ENCODE measurements at places on chromosomes 6 and 20. TPM values are rescaled to one million over a fixed set of nuclear protein-coding genes. Genes with fewer than 3 reads are reported as not detected.

GGTLC1 gene
- total RNA-seq = not detected

GABRR2 gene
- total RNA-seq = 1.2 TPM

ADGB gene
- total RNA-seq = not detected

CD24 gene
- not detected for total RNA-seq

DZANK1 gene
- total RNA-seq = 3.0 TPM

ATP9A gene
- total RNA-seq = 1.0 TPM

PROKR2 gene
- total RNA-seq = not detected

SPDEF gene
- total RNA-seq = not detected

CD164 gene
- total RNA-seq = 231 TPM

ID4 gene
- total RNA-seq = not detected

CEBPB gene
- total RNA-seq = 34.3 TPM

GFRA4 gene
- total RNA-seq = not detected

NNAT gene
- total RNA-seq = not detected

SPATA25 gene
- total RNA-seq = 2.8 TPM

VGLL2 gene
- total RNA-seq = not detected

MAFB gene
- 2.2 TPM for total RNA-seq

OPRM1 gene
- total RNA-seq = not detected

CST2 gene
- not detected for total RNA-seq

- no peak overlapping the region for H3K27ac ChIP-seq
- no peak for DNase-seq
- no peaks in the 10 kb centered on the region for H3K4me1 ChIP-seq
Observed at GRCh38 chr20:61772828-61773631, 292.7 kb downstream of the TAF4 start.

- H3K27me3 ChIP-seq = no peaks in the 10 kb centered on the region
- H3K27ac ChIP-seq = peak overlapping the region; percentile 26
- H3K4me1 ChIP-seq = peaks cover 8% of the 10 kb centered on the region
Observed at GRCh38 chr6:156167625-156168071, 609.5 kb upstream of the ARID1B start.

DNA sequence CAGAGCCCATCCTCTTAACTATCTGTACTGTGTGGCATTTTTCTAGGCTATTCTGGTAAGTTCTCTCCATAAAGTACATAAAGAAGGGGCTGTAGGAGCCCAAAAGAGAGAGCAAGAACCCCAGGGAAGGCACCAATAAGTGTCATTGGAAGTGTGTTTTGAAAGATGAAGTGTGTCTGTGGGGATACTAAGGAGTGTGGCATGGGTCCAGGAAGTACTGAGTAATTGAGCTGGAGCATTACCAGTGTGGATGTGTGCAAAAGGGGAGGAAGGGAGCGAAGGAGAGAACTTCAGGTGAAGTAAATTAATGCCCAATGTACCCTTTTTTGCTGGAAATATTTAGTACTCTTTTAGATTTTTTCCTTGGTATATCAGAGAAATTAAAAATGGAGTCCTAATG, 63.9 kb downstream of the KCNS1 start:
- DNase-seq = no peak
- no peaks in the 10 kb centered on the region for H3K27me3 ChIP-seq

DNA sequence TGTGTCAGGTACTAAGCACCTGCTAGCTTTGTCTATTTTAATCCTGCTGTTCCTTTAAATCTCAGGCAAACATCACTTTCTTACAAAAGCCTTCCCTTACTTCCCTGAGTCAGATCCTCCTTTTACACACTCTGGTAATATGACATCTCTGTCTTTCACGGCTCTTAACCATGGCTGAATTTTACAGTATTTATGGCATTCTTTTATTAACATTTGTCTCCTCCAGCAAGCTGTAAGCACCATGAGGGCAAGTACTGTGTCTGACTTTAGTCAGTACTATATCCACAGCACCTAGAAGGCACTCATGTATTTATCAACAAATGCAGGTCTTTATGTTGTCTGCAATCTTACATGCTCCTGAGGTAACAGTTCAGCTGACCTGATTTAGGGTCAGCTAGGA, 33.7 kb upstream of the HBS1L start:
- no peaks in the 10 kb centered on the region for H3K27me3 ChIP-seq
- H3K27ac ChIP-seq = peak overlapping the region; percentile 27
- DNase-seq = no peak
- no peak overlapping the region for H3K4me3 ChIP-seq
- H3K4me1 ChIP-seq = peaks cover 52% of the 10 kb centered on the region

- no peak overlapping the region for H3K27ac ChIP-seq
- H3K4me1 ChIP-seq = no peaks in the 10 kb centered on the region
- H3K4me3 ChIP-seq = no peak overlapping the region
- H3K36me3 ChIP-seq = no peaks in the 10 kb centered on the region
- no peaks in the 10 kb centered on the region for H3K27me3 ChIP-seq
Observed at GRCh38 chr20:23386304-23387117, 24.5 kb downstream of the GZF1 start.

GRCh38 chr20:62860924-62861691, 514 bp downstream of the TCFL5 start:
- H3K4me3 ChIP-seq = no peak overlapping the region
- peaks cover 12% of the 10 kb centered on the region for H3K4me1 ChIP-seq
- H3K36me3 ChIP-seq = peaks cover 5% of the 10 kb centered on the region
- peak; percentile 60 for DNase-seq

- no peaks in the 10 kb centered on the region for H3K36me3 ChIP-seq
- no peak for DNase-seq
- H3K4me3 ChIP-seq = no peak overlapping the region
- H3K27ac ChIP-seq = no peak overlapping the region
- no peaks in the 10 kb centered on the region for H3K27me3 ChIP-seq
- H3K4me1 ChIP-seq = no peaks in the 10 kb centered on the region
Observed at GRCh38 chr6:109299776-109300564, 82.3 kb downstream of the CD164 start.

DNA sequence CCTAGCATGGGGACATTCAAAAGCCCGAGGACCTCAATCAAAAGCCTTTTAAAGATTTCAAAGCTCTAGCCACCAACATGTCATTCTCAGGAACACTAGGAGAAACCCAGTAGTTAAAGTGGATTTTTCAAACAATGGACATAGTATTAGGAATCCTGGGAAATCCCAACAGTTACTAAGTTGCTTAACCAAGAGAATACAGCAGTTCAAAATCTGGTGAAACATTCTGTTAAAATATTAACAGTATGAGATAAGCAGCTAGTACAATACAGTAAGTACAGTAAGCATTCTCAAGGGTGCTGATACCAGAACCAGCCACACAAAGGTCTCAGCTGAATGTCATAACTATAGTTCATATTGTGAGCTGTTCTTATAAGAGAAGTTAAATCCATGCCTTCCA, 68.6 kb downstream of the CDK19 start:
- no peak overlapping the region for H3K4me3 ChIP-seq
- no peak for DNase-seq
- no peaks in the 10 kb centered on the region for H3K4me1 ChIP-seq
- no peaks in the 10 kb centered on the region for H3K36me3 ChIP-seq
- H3K27ac ChIP-seq = no peak overlapping the region
- no peaks in the 10 kb centered on the region for H3K27me3 ChIP-seq

- DNase-seq = no peak
- no peaks in the 10 kb centered on the region for H3K4me1 ChIP-seq
- no peaks in the 10 kb centered on the region for H3K27me3 ChIP-seq
- no peak overlapping the region for H3K4me3 ChIP-seq
- no peak overlapping the region for H3K27ac ChIP-seq
Observed at GRCh38 chr6:160163425-160163824, 41.8 kb downstream of the SLC22A1 start.

DNA sequence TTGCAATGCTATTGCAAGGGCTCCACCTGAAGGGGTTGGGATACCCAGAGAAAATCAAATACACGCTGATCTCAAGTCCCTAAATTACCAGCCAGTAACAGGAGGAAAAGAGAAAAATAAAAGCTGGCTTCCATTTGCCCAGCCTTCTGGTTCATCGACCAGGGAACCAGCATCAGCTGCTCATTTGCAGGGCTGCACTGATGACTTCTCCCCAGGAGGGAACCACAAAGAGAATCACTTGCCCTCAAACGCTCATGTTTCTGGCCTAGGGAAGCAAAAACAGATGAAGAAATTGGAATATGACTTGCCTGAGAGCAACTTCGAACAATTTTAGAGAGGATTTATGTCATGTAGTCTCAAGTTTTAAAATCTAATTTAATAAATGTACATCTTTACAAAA, 119.7 kb downstream of the SH3BGRL2 start:
- no peak overlapping the region for H3K27ac ChIP-seq
- DNase-seq = no peak
- H3K4me3 ChIP-seq = no peak overlapping the region
- no peaks in the 10 kb centered on the region for H3K36me3 ChIP-seq
- H3K27me3 ChIP-seq = no peaks in the 10 kb centered on the region
- no peaks in the 10 kb centered on the region for H3K4me1 ChIP-seq

DNA sequence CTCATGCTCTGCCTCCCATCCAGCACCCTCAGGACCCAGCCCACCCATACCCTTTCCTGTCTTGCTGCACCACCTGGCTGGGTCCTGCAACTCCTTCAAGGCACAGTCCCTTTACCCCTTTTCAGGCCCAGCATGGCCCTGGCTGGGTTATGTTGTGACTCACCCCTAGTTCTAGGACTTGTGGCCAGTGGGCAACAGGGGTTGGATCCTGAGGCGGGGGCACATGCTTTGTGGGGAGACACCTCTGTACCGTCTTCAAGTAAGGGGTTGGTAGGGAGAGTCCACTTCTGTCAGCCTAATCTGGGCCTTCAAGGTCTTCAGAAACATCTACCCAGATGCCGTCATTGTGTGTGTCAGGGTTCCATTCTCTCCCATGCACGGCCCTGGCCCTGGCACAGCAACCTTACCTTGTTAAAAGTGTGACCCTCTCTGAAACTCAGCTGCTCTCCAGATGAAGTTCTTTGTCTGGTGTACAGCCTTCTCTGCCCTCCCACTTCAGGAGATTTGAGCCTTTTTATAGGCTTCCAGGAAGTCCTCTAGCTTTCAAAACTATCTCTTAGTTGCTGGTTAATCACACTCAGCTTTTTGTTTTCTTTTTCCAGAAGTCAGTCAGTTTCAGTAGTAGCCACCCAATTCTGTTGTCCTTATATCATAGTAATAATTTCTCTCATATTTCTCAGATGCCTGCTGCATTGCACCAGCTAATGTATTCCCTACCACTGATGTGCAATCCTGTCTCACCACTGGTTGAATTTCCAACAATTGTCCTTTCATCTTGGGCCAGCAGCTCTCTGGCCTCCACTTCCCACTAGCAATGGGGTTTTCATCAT, 107.3 kb downstream of the NRN1 start:
- H3K27ac ChIP-seq = no peak overlapping the region
- no peak for DNase-seq
- no peak overlapping the region for H3K4me3 ChIP-seq
- no peaks in the 10 kb centered on the region for H3K4me1 ChIP-seq
- H3K36me3 ChIP-seq = no peaks in the 10 kb centered on the region

- H3K4me3 ChIP-seq = no peak overlapping the region
- H3K36me3 ChIP-seq = no peaks in the 10 kb centered on the region
- H3K27ac ChIP-seq = no peak overlapping the region
- no peak for DNase-seq
- H3K4me1 ChIP-seq = no peaks in the 10 kb centered on the region
Observed at GRCh38 chr6:133833949-133834359, 55.0 kb upstream of the TCF21 start.

DNA sequence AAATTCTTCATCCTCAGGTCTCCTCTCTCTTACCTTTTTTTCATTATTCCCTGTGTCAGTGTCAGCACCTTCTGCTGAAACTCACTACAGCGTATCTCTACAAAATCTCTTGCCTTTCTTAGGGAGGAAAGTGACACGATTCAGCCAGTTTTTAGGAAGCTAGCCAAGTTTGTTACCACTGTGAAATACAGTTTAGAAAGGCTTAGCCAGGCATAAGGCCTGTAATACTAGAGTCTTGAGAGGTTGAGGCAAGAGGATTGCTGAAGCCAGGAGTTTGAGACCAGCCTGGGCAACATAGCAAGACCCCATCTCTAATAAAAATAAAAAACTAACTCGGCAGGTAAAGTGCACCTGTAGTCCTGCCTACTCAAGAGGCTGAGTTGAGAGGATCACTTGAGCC, 16.7 kb downstream of the TAB2 start:
- H3K4me3 ChIP-seq = no peak overlapping the region
- H3K27ac ChIP-seq = no peak overlapping the region
- no peak for DNase-seq
- H3K27me3 ChIP-seq = no peaks in the 10 kb centered on the region
- H3K4me1 ChIP-seq = peaks cover 96% of the 10 kb centered on the region
- H3K36me3 ChIP-seq = no peaks in the 10 kb centered on the region

- H3K36me3 ChIP-seq = no peaks in the 10 kb centered on the region
- peaks cover 44% of the 10 kb centered on the region for H3K4me1 ChIP-seq
- H3K27ac ChIP-seq = peak overlapping the region; percentile 64
- no peaks in the 10 kb centered on the region for H3K27me3 ChIP-seq
- H3K4me3 ChIP-seq = peak overlapping the region; percentile 93
Observed at GRCh38 chr6:166343150-166343487, 774 bp upstream of the SFT2D1 start.

- H3K27ac ChIP-seq = no peak overlapping the region
- no peak overlapping the region for H3K4me3 ChIP-seq
- DNase-seq = no peak
- no peaks in the 10 kb centered on the region for H3K36me3 ChIP-seq
Observed at GRCh38 chr6:41263267-41263666, 23.2 kb downstream of the TREM1 start.

DNA sequence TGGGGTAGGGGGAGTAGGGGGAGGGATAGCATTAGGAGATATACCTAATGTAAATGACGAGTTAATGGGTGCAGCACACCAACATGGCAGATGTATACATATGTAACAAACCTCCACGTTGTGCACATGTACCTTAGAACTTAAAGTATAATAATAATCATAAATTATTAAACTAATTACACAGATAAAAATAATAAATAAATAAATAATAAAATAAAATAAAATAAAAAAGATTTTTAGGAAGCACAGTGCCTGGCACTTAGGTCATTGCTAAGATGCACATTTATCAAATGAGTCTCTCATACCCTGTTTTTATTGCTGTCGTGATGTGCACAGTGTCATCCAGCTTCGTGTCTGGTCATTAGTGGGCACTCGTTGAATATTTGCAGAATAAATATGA, 19.0 kb upstream of the RTF2 start:
- DNase-seq = no peak
- no peak overlapping the region for H3K4me3 ChIP-seq
- H3K27ac ChIP-seq = no peak overlapping the region
- H3K36me3 ChIP-seq = peaks cover 18% of the 10 kb centered on the region
- H3K27me3 ChIP-seq = no peaks in the 10 kb centered on the region

DNA sequence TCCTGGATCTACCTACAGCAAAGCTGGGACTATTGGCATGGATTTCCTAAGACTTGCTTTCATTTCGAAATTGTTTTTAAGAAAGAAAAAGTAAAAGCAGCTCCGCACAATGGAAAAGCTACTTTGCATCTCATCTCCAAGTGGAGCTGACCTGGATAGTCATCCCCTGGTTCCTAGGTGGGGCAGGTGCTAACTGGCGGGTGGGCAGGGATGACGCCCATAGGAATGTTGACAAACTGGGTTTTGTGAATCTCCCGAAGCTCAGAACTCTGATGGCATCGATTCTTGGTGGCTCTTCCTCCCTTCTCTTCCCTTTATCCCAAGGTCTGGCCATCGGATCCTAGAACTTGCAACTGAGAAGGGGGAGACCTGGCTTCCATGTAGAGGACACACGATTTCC, 12.4 kb upstream of the EZR start:
- H3K27ac ChIP-seq = no peak overlapping the region

- peaks cover 8% of the 10 kb centered on the region for H3K4me1 ChIP-seq
Observed at GRCh38 chr6:156169371-156169770, 607.8 kb upstream of the ARID1B start.

GRCh38 chr6:1950631-1951030, 294.8 kb downstream of the GMDS start:
- H3K36me3 ChIP-seq = no peaks in the 10 kb centered on the region
- H3K4me3 ChIP-seq = no peak overlapping the region
- no peak for DNase-seq
- H3K4me1 ChIP-seq = no peaks in the 10 kb centered on the region
- no peak overlapping the region for H3K27ac ChIP-seq
- no peaks in the 10 kb centered on the region for H3K27me3 ChIP-seq
